ENCODE measurements at places on chromosomes 13 and 19. TPM values are rescaled to one million over a fixed set of nuclear protein-coding genes. Genes with fewer than 3 reads are reported as not detected.

GRCh38 chr13:73394066-73394465, 335.3 kb downstream of the KLF5 start:
- peak; percentile 82 for ATAC-seq

GRCh38 chr19:2415281-2415972, 12.0 kb downstream of the TIMM13 start:
- ATAC-seq, result peak; percentile 33

DNA sequence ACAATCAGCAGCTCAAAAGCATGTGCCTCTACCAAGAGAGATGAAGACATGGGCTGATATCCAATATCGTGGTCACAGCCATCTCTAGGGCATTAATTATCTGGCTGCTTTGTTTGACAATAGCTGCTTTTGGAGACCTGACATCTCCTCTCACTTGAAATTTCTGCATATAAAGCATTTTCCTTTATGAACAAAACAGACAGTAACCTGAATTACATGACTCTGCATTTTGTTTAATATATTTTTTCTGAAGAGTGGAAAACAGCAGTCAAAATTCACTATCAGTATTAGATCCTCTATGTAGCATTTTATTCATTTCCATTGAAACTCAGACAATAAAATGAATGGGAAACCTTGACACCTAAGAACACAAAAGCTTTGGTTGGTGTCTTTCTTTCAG, 42.4 kb upstream of the ESD start:
- ATAC-seq, result no peak

- ATAC-seq, result no peak
Measured at GRCh38 chr19:8094336-8094735, 41.8 kb downstream of the CCL25 start.

DNA sequence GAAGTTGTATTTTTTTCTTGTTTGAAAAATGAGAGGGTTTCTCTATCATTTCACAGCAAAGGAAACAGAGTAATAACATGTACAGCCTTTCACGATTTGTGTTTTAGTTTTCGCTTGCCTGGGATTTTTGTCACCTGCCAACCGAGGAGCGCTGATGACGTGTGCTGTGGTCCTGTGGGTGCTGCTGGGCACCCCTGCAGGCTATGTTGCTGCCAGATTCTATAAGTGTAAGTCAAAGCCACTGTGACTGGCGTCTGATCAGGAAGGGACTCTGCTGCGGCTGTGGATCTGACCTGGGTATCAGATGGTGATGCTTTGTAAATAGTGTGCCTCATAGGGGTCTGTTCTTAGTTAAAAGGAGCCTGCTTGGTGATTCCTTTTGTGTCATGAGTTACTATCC, 45.6 kb downstream of the TM9SF2 start:
- no peak for ATAC-seq

DNA sequence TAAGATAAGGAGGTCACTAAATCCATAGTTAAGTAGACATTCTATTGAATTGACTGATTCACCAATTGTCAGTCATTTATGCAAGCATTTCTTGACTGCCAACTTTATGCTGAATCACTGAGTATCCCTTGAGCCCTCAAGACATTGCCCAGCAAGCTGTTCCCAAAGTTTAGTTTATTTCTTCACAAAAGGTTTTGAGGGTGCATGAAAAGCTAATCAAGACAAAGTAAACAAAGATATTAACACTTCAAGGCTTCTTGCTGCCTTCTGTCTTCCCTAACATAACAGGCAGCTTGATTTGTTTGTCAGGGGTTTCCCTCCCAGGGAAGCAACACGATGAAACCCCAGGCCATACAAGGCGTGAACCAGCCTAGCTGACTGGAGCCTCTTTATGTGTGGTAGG, 374.4 kb downstream of the SPRY2 start:
- peak; percentile 66 for ATAC-seq

GRCh38 chr19:5690955-5691821, 1.1 kb downstream of the RPL36 start:
- peak; percentile 4 for ATAC-seq

DNA sequence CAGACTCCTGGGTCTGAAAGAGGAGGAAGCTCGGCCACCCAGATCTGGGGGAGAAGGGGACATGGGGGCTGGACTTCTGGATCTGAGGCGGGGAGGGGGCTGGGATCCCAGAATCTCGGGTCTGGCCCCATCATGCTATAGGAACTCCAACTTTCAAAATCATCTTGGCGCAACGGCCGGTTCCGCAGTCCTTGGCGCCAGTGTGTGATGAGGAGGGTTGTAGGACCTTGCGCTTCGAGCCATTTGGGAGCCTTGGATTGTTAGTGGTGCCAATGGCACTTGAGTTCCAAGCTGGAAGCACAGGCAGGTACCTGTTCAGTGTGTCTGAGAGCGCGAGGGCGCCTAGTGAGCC, 324 bp downstream of the RUVBL2 start:
- no peak for ATAC-seq

GRCh38 chr13:108402850-108403249, 133.3 kb downstream of the TNFSF13B start:
- no peak for ATAC-seq

DNA sequence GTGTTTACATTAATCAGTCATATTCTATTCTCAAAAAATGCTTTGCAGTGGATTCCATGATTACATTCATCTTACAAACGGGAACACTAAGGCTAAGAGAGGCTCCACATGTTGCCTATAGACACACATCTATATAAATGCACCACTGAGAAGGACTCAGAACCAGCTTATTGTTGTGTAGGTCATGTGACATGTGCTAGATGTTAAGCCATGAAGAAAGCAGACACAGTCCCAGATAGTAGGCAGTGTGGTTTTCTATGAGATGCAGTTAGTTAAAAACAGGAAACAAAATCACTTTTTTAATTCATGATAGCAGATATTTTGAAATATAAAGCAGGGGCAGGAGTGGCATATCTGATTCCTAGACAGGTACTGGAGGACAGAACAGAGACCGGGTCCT, 10.7 kb downstream of the SIGLEC6 start:
- ATAC-seq, result no peak

DNA sequence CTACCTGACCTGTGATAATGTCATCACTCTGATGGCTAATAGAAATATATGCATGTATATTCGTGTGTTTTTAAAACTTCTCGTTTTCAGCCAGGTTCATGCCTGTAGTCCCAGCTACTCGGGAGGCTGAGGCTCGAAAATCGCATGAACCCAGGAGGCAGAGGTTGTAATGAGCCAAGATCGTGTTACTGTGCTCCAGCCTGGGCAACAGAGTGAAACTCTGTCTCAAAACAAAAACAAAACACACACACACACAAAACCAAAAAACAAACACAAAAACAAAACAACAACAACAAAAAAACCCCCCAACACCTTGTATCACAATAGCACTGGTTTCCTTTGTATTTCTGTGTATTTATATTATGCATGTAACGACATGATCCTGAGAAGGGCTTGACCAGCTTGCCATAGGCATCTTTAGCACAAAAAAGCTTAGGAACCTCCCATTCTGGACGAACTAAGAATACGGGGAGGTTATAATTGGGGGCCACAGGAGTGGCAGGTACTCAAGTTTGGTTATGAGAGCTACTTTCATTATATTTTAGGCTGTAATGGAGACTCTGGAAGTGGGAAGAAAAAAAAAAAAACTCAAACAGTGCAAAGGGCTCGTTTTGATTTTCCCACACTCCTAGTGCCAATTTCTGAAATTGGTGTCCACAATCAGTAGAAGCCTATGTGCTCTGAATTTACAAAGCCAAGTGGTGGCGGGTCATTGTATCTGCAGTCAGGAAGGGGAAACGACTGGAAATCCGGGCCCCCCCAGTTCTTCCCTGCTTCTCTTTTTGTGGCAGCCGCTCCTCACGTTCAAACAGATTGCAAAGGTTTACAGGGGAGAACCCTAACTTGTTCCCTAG, 1.2 kb upstream of the ACP7 start:
- ATAC-seq, result no peak

GRCh38 chr19:51971624-51972023, 15.0 kb downstream of the ZNF350 start:
- ATAC-seq, result no peak

GRCh38 chr13:26529441-26529840, 28.0 kb upstream of the WASF3 start:
- no peak for ATAC-seq

- no peak for ATAC-seq
Measured at GRCh38 chr13:109737046-109737573, 49.3 kb downstream of the IRS2 start.

DNA sequence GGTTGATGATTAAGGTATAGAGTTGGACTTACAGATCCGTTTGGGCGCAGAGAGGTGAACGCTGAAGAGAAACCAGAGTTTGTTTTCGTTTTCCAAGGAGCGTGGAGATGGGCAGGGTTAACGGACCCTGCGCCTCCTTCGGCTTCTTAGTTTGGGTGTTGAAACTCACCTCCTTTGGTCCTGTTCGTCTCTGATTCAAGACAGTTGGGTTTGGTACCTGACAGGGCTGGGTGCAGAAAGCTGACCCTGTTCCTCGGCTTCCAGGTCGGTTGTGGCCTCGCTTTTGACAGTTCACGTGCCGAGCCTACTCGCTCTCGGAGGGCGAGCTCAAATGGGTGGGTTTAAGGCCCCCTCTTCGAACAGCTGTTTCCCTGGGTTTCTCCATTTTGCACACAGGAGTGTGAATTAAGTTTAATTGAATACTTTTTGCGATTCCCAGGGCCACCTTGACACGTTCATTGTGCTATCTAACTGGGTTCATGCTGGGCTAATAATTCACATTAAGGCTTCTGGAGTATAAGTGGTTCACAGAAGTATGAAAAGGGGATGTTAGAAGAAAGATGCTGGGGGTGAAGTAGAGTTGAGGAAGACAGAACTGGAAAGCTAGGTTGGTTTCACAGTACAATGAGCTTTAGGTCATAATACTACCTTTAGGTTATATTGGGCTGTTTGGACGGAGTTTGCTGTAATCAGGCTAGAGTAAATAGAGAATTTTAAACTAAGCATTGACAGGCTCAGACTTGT, 638 bp downstream of the USPL1 start:
- no peak for ATAC-seq

DNA sequence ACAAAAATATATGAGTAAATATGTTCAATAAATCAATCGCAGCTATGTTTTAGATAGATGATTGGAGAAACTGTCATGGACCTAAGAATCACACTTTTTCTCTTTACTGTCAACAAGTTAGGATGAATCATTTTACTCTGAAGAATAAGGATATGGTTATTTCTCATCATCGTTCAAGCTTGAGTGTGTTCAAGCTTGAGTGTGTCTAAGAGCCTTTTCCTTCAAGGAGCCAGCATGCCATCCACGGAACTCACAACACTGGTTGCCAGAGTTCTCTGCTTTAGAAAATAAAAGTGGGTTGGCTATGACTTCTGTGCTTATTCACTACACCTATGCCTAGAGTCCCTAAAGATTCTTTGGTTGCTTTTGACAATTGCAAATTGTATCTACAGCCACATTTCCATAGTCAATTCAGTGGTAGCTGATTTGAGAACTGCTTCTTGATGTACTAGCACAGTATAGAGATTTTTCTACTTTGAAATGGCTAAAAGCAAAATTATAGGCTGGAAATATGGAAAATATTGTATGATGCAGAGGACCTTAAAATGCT, 58.1 kb upstream of the SCEL start:
- no peak for ATAC-seq

GRCh38 chr19:2266183-2266993, 10.2 kb upstream of the JSRP1 start:
- ATAC-seq, result no peak

The ZNF57 gene
- total RNA-seq, result 4.7 TPM

The NEK3 gene
- 4.3 TPM for total RNA-seq

The EPSTI1 gene
- total RNA-seq, result 3.4 TPM

The SYT3 gene
- not detected for total RNA-seq

The KLK3 gene
- not detected for total RNA-seq

The UPK1A gene
- 3.8 TPM for total RNA-seq

The ZNF578 gene
- 0.24 TPM for total RNA-seq

The MIA gene
- 7.5 TPM for total RNA-seq

The DACT3 gene
- total RNA-seq, result 0.32 TPM

The TTC9B gene
- total RNA-seq, result not detected

The IRGC gene
- total RNA-seq, result not detected

The LINGO3 gene
- not detected for total RNA-seq

The NLRP4 gene
- total RNA-seq, result not detected

The ONECUT3 gene
- total RNA-seq, result not detected
